Esophagus squamous epithelium (tissue), 5 donors: ENCODE measurements at places on chromosomes 3 and 15.

DNA sequence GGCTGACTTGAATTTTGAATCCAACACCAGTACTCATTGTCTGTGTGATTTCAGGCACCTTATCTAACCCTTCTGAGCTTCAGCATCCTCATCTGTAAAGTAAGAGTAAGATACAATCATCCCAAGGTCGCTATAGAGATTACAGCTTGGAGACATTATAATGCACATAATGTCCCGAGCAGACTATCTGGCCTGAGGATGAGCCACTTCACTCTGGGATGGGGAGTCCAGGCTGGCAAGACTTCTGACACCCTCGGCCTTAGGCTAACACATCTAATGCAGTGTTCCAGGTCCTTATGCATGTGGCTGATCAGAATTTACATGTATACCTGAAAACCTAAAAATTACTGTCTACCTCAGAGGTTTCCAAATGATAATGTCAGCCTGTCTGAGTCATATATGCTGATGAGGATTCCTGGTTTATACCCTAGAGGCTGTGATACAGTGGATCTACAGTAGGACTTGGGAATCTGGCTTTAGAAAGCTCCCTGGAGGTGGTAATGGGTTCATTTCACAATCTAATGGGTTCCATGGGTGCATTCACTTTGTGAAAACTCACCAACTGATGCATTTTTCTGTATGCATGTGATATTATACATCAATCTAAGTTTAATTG lies 229.0 kb upstream of the SLCO3A1 start:
- no peak for DNase-seq

GRCh38 chr15:48722764-48723661 lies 77.5 kb upstream of the FBN1 start:
- no peak for DNase-seq

- DNase-seq: no peak
Observed at GRCh38 chr3:189202583-189202982, 30.8 kb downstream of the TPRG1 start.

GRCh38 chr3:72052841-72053409 lies 268.0 kb upstream of the PROK2 start:
- DNase-seq: no peak

- DNase-seq: no peak
Observed at GRCh38 chr3:158261371-158261991, 151.6 kb downstream of the RSRC1 start.

GRCh38 chr3:88707837-88708236 lies 399.6 kb upstream of the EPHA3 start:
- no peak for DNase-seq

GRCh38 chr3:171013822-171014748 lies 12.4 kb downstream of the SLC2A2 start:
- no peak for DNase-seq

DNA sequence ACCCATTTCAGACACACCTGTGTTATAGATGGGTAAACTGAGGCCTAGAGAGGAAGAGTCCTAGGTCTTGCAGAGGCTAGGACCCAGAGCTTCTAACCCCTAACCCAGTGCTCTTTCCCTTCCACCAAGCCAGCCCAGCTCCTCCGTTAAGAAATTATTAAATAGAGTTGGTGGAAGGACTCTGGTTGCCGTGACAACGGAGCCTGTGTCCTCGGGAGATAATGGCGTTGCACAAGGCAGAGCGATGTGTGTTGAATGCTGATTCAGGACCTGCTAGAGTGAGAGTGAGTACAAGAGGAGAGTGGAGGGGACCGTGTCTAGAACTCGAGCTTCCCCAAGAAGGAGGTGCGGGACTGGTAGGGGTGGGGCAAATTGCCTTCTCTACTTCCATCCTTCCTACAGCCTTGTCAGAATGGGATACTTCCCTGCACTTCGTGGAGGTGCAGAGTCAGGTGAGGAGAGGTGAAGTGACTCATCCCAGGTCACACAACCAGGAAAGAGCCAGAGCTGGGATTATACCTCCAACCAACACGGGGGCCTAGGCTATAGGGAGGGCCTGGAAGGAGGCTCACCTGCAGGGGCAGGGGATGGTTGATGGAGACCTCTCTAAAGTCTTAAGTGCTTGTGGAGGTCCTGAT lies 8.6 kb downstream of the SLC6A1 start:
- DNase-seq: no peak

- no peak for DNase-seq
Observed at GRCh38 chr3:16817197-16817596, 67.6 kb upstream of the PLCL2 start.

DNA sequence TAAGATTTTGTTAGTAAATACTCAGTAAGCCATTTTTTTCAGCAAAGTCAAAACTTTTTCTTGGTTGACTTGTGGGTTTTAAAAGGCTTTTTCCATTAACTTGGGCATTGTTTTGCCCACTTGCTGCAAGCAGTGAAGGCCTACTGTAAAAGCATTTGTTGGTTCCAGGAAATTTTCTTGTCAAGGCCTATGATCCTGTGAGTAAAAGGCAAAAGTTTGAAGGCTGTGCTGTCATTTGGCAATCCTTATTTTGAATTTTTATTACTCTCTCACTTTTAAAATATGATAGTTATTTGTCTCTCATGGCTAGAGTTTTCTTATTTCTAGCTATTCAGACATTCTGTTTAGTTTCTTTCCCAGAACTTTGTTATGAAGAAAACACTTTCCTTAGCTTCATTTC lies 13.0 kb downstream of the P2RY12 start:
- DNase-seq: no peak

- no peak for DNase-seq
Observed at GRCh38 chr3:168806871-168807270, 711.1 kb upstream of the GOLIM4 start.

- DNase-seq: no peak
Observed at GRCh38 chr15:51830276-51830806, 888 bp downstream of the TMOD3 start.

DNA sequence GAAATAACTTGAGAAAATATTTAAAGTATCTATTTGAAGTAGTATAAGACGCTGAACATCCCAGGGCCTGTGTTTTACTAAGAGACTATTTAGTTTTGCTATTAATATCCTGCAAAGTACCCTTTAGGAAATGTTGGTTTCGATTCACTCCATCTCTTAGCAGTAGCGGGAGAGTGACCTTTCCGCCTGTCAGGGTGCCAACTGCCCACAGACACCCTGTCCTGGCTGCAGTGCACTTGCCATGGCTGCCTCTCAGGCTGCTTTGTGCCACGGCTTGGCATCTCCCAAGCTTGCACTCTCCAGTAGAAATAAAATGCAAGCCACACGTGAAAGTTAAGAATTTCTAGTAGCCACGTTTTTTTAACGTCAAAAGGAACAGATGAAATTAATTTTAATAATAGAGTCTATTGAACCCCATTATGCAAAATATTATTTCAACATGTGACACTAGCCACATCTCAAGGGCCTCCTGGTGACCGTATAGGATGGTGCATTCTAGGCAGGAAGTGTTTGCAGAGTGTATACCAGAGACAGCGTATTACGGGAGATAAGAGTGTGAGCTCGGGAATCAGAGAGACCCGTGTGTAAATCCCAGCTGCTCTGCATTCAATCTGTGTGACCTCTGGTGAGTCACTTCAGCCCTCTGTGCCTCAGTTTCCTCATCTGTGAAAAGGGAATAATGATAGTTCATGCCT lies 19.8 kb downstream of the ADAMTS9 start:
- no peak for DNase-seq

GRCh38 chr3:35724106-35724505 lies 84.8 kb downstream of the ARPP21 start:
- DNase-seq: no peak

DNA sequence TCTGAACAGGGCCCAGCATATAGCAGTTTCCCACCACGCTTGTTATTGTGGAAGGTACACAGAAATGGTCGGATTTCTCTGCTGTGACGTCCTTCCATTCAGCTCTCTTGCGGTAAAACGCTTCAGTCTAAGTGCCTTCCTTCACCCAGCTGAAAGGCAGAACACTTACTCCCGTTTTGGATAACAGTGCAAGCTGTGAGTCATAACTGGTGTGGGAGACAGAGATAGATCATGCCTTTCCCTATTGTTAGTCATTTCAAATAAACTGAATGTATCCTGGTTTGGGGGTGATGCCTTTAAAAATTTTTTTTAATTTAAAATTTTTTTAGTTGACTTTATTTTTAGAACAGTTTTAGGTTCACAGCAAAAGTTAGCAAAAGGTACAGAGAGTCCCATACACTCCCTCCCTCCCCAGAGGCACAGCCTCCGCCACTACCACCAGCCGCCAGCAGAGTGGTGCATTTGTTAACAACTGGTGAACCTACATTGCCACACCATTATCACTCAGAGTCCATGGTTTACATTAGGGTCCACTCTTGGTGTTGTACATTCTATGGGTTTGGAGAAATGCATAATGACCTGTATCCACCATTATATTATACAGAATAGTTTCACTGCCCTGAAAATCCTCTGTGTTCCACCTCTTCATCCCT lies 94.9 kb upstream of the NSMCE3 start:
- DNase-seq: no peak

- DNase-seq: no peak
Observed at GRCh38 chr15:67091071-67091979, 25.9 kb downstream of the SMAD3 start.

- DNase-seq: no peak
Observed at GRCh38 chr3:143332026-143332425, 212.5 kb downstream of the CHST2 start.

DNA sequence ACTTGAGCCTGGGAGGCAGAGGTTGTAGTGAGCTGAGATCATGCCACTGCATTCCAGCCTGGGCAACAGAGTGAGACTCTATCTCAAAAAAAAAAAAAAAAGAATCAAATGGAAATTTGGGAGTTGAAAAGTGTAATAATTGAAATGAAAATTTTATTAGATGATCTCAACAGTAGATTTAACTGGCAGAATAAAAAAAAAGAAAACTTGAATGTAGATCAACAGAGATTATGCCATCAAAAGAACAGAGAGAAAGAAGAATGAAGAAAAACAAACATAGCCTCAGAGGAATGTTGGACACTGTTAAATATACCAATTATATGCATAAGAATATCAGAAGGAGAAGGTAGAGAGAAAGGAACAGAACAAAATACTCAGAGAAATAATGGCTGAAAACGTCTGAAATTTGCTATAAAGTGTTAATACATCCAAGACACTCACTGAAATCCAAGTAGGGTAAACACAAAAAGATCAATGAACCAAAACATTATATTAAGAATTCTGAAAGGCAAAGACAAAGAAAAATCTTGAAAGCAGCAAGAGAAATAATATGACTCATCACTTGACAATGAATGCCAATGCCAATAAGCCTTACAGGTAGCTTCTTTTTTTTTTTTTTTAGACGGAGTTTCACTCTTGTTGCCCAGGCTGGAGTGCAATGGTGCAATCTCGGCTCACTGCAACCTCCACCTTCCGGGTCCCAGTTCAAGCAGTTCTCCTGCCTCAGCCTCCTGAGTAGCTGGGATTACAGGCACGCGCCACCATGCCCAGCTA lies 14.6 kb upstream of the ELP6 start:
- DNase-seq: no peak

GRCh38 chr3:61589856-61590255 lies 28.5 kb downstream of the PTPRG start:
- no peak for DNase-seq

DNA sequence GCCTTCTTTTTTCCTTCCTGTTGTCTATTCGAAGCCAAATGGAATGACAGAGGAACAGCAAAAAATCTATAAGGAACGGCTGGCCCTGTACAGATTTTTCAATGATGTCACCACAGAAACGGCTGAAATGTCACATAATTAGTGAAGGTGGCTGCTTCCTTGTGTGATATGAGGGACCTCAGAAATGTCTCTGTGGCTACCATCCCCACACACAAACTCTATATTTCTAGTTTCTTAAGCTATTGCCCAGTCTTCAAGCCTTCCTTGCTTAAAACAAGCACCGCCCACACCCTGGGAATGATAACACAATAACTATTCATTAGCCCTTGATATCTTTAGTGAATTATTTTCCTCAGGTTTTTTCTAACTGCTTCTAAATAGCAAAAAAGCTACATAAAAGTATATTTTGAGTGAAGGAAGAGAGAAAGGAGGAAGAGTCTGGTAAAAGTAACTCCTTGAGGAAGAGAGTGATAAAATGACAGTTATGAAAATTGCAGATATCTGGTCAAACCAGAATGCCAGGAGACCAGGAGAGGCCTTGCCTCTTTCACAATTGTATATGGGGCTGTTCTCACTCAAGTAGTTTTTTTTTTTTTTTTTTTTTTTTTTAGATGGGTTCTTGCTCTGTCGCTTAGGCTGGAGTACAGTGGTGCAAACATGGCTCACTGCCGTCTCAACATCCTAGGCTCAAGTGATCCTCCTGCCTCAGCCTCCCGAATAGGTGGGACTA lies 38.7 kb downstream of the FMN1 start:
- no peak for DNase-seq

DNA sequence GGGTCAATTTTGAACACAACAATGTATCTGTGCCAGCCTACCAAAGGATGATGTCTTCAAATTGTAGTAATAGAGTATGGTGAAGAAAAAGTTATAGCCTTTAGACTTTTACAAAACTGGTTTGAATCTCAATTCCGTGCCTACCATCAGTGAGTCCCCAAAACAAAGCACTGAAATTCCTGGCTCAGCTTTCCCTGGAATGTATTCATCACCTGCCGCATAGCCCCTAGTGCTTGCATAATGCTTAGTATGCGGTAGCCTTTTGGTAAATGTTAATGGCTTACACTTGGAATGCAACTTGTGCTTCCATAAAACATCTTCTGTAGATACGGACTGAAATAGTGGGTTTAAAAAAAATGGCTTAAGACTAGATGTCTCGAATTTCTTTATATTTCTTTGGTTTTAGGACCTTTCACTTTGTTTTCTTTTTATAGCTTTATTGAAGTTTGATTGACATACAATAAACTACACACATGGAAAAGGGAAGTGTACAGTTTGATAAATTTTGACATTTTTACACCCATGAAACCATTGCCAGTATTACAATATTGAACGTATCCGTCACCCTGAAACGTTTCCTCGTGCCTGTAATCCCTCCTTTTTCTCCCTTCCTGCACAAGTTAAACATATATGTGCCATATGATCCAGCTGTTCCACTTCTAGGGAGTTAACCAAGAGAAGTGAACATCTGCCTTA lies 12.1 kb downstream of the SACM1L start:
- no peak for DNase-seq

GRCh38 chr15:89774492-89774891 lies 1.6 kb upstream of the MESP2 start:
- DNase-seq: no peak

GRCh38 chr15:50209809-50210208 lies 27.8 kb downstream of the SLC27A2 start:
- DNase-seq: no peak

- DNase-seq: no peak
Observed at GRCh38 chr3:19155375-19155774, 7.1 kb downstream of the KCNH8 start.

GRCh38 chr3:14921811-14922705 lies 25.3 kb upstream of the NR2C2 start:
- DNase-seq: no peak

GRCh38 chr3:107740992-107741896 lies 218.5 kb downstream of the BBX start:
- DNase-seq: no peak

DNA sequence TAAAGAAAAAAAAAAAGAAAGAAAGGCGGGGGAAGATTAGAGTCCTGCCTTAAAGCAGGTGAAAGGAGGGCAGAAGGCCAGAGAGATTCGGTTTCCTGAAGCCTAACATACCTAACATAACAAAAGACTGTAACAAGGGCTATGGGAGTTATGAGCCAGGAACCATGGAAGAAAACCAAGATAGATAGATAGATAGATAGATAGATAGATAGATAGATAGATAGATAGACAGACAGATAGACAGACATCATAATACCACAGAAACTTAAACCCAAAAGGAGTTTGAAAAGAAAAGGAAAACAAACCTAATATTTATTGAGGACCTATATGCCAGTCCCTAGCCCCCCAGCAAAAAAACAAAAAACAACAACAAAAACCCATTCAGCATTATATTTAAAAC lies 2.3 kb upstream of the FYCO1 start:
- DNase-seq: no peak
